ENCODE measurements at places on chromosomes 2 and 18. TPM values are rescaled to one million over a fixed set of nuclear protein-coding genes. Genes with fewer than 3 reads are reported as not detected.

- no peak overlapping the region for H3K27ac ChIP-seq
- H3K27me3 ChIP-seq: no peaks in the 10 kb centered on the region
- H3K36me3 ChIP-seq: no peaks in the 10 kb centered on the region
Observed at GRCh38 chr2:67790622-67791021, 272.2 kb downstream of the C1D start.

DNA sequence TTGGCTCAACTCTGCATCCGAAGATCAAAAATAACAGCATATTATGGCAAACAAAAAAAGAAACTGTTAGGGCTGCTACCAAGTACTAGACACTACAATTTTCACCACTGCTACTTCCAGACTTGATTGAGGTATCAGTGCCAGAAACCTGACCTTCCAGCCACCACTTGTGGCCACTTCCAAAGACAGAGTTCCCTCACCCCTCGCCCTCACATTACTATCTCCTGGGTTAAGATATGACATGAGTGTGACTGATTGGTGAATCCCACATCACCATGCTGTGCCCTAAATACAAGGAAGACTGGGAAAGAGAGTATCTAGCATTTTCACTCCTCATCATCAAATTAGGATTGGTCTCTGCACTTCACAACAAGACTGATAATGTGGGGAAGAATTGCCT, 296.1 kb upstream of the NT5C1B start:
- no peaks in the 10 kb centered on the region for H3K4me1 ChIP-seq
- H3K27ac ChIP-seq: no peak overlapping the region
- H3K27me3 ChIP-seq: no peaks in the 10 kb centered on the region
- no peak overlapping the region for H3K4me3 ChIP-seq

- no peak overlapping the region for H3K4me3 ChIP-seq
- H3K36me3 ChIP-seq: no peaks in the 10 kb centered on the region
- H3K27ac ChIP-seq: no peak overlapping the region
- peaks cover 2% of the 10 kb centered on the region for H3K27me3 ChIP-seq
Observed at GRCh38 chr2:7203056-7203467, 285.9 kb downstream of the RNF144A start.

DNA sequence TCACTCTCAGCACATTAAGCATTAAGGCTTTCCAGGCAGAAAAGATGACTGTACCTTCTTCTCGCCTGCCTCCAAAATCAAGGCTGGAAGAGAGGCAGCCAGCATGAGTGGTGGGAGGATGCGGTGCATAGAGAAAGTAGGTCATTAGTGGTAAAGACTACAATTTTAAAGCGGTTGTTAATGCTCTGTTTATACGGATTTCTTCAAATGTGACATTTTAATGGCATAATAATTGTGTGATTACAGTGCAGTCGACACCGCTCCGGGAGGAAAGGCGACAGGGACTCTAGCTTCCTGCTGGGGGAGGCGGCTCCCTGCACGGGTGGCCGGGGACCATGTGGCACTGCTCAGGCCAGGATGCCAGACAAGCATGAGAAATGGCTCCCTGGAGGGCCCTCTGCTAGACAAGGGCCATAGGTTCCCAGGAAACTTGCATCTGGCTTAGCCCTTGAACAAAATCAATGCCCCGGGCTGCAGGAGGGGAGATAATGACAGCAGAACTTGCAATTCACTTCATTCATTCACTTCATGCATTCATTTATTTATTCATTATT, 129.6 kb downstream of the GALNT14 start:
- no peak for DNase-seq
- H3K4me3 ChIP-seq: no peak overlapping the region
- H3K4me1 ChIP-seq: no peaks in the 10 kb centered on the region
- H3K27me3 ChIP-seq: peaks cover 9% of the 10 kb centered on the region

Gene RUFY4
- not detected for total RNA-seq
